Activated CD8-positive, alpha-beta memory T cell treated with anti-CD3 and anti-CD28 coated beads for 4 hours (primary cell): ENCODE measurements at places on chromosomes 5 and 9.

GRCh38 chr5:139795074-139796001 lies at the start of gene PSD2:
TSS of gene PSD2 (plus strand) at chr5:139795808. CDS start at chr5:139809441, 13,633 bp downstream.
- DNase-seq = no peak

GRCh38 chr9:94961870-94962269 lies 235.4 kb downstream of the AOPEP start:
- DNase-seq = no peak

GRCh38 chr5:38725371-38725865 lies 120.4 kb upstream of the OSMR start:
- DNase-seq = no peak

- no peak for DNase-seq
Observed at GRCh38 chr5:94830520-94830919, 212.1 kb downstream of the SLF1 start.

- DNase-seq = no peak
Observed at GRCh38 chr9:125707472-125707804, 430 bp upstream of the MAPKAP1 start.

DNA sequence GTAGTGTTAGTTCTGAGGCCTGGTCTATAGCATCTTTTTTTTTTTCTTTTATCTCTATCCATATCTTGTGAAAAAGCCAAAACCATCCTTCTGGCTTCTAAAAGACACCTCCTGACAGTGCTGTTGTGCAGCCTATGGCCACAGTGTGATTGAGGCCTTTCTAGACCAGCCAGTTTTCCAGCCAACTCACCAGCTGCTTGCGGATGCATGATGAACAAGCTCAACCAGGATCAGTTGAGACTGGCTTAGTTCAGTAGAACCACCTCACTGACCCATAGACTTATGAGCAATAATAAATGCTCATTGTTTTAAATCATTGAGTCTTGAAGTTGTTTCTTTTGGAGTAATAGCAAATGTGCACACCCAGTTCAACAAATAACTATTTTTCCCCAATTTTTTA lies 296.9 kb downstream of the FAM170A start:
- DNase-seq = no peak

DNA sequence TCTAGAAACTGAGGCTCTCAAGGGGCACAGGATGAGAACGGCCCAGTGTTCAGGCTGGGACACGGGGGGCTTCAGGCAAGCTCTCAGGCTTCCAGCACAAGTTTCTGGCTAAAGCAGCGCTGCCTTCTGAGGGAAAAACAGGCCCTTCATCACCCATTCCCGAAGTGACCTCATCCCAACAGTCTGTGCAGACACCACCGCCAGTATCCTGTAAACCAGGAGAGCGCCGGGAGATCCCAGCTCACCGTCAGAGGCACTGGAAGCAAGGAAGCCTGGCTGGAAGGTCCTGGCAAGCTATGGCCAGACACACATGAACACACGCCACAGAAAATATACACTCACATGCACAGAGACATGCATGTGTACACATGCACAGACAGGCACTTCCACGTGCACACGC lies 8.8 kb downstream of the SLC12A7 start:
- DNase-seq = no peak

DNA sequence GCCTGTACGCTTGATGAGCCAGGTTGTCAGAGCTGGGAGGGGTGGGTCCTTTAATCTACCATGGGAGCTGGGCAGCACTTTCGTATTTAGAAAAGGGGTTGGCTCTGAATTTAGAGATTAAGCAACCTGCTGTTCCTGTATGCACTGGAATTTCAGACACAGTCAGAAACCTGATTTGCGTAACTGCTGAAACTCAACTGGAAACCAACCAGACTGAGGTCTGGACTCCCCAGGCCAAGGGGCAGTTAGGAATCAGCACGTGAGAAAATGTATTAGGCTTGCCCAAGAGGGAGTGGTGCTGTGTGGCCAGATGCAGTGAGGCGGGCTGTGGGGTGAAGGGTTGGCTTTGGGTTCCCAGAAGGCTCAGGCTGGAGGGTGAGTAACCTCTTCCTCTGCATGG lies 235.0 kb downstream of the GOLPH3 start:
- no peak for DNase-seq

- DNase-seq = no peak
Observed at GRCh38 chr5:14534773-14535172, 46.8 kb upstream of the OTULINL start.

DNA sequence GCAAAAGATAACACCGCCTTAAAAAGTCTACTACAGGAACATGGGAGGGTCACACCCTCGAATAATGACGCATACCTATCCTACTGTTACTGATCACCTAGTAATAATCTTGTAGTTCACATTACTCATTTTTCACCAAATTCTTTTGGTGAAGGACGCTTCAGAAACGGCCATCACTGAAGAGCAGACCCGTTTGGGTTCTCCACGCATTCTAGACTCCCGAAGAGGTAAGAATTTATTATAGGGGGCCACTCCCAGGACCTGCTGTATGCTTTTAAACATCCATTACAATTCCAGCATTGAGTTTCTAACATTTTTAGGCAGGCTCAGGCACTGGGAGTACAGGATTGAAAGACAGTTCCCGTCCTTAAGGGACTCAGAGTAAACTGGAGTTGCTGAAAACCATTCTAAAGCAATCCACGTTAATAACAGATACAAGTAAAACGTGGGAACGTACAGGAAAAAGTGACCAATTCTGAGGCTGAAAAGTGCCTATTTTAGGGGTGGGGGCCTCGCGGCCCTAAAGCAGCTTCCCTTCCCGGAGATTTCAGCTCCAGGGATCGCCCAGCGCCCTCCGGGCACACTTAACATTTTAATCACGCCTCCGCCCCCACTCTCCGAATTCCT lies at the start of gene FER:
Gene FER (plus strand): TSS at position 124 of the 627 bp plus-strand sequence. CDS start 50,286 bp downstream, outside the sequence.
- peak; percentile 29 for DNase-seq

DNA sequence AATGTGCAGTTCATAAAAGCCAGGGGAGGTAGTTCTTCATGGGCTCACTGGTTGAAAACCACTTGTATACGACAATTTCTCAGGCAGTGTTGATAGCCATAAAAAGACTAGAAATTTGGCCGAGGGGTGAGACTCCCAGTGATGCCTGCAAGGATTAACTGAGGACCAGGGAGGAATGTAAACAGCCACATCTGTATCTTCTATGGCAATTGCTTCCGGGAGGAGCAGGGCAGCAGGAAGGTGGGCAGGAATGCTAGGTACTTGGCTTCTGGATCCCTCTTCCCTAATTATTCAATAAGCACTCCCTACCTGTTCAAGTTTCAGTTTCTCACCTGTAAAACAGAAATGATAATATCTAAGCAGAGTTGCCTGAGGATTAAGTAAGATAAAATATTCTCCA lies 45.4 kb downstream of the TMEM232 start:
- no peak for DNase-seq

DNA sequence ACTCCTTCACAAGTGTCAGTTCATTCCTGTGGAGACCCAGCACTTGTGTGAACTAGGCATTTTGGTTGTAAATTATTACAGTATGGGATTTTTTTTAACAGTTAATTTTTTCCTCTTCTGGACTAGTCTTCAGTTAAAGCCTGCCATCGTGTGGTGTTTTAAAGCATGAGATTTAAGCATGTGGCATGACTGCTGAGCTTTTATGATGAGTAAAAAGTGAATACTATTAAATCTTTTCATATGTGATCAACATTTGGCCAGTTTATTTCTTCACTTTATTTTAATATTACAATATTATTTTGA lies 25.0 kb downstream of the LMNB1 start:
- no peak for DNase-seq

- DNase-seq = no peak
Observed at GRCh38 chr9:136626066-136626725, 36.5 kb upstream of the EGFL7 start.

GRCh38 chr9:21616082-21616778 lies 134.1 kb upstream of the IFNE start:
- DNase-seq = no peak

- no peak for DNase-seq
Observed at GRCh38 chr5:87277279-87277835, 9.7 kb downstream of the RASA1 start.

DNA sequence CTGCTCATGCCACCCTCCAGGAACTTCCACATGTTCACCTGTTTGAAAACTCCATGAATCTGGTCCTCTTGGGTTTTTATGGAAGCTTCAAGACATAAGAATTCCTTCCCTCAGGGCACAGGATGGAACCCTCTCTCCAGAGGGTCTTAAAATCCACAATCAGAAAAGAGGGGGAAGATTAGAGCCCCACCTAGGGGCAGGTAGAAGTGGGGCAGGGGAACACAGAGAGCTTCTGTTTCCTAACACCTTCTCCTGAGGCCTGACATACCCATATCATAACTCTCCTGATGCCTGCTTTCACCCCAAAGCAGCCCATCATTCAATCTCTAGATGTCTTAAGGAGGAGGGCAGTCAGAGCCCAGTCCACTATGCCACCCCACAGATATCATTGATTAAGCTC lies 1087.7 kb upstream of the ARRDC3 start:
- no peak for DNase-seq

- DNase-seq = no peak
Observed at GRCh38 chr9:19879062-19879461, 90.2 kb upstream of the SLC24A2 start.
